ENCODE measurements at places on chromosomes 4 and X. TPM values are rescaled to one million over a fixed set of nuclear protein-coding genes. Genes with fewer than 3 reads are reported as not detected.

The AKAP4 gene
- not detected for total RNA-seq

The HADH gene
- 34.3 TPM for total RNA-seq

DNA sequence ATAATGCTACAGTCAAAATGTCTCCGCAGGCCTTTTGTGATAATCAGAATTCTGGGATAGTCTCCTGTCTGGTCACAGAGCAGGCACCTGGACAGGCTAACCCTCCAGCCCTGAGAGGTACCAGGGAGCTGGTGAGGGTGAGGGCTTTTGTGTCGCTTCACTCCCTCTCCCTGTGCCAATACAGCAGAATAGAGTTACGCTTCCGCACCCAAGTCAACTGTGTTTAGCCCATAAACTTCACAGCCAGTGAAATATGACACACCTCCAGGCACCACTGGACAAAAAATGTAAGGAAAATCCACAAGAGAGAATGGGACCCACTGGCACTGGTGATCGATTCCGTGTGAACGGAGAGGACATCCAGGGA, 1.3 kb downstream of the GAK start:
- H3K27me3 ChIP-seq: no peaks in the 10 kb centered on the region
- peaks cover 28% of the 10 kb centered on the region for H3K4me1 ChIP-seq
- peak overlapping the region; percentile 82 for H3K4me3 ChIP-seq

DNA sequence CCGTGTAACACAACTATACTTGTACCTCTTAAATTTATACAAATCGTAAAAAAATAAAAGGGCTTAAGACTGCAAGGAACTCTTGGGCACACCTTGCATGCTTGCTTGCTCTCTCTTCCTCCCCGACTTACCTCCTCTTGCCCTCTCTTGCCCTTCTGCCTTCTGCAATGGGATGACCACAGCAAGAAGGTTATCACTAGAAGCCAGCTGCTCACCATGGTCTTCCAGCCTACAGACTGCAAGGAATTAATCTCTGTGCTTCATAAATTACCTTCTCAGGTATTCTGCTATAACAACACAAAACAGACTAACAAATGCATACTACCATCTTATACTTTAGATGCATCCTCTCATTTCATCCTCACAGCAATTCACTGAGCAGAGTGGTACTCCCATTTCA, 92.1 kb downstream of the MRPL1 start:
- H3K4me1 ChIP-seq: no peaks in the 10 kb centered on the region
- DNase-seq: no peak
- no peak overlapping the region for H3K27ac ChIP-seq

DNA sequence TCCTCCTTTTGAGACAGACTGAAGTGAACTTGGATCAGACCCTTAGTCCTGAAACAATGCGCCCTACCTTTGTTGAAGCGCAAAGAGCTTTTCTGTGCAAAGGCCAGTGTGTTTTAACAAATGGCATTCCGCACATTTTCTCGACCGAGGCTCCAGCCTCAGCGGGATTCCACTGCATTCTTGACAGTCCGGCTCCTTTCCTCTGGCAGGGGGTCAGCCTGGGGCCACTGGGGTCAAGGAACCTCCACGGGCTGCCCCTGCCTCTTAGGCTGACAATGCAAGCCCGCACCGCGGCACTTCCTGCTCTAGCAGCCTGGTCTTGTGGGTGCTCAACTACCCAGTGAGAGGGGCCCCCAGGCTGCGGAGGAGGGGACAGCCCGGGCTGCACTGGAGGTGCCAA, 47.2 kb upstream of the TFDP3 start:
- H3K27ac ChIP-seq: no peak overlapping the region
- H3K4me3 ChIP-seq: no peak overlapping the region
- H3K4me1 ChIP-seq: no peaks in the 10 kb centered on the region
- no peaks in the 10 kb centered on the region for H3K36me3 ChIP-seq

The MAPK10 gene
- 9.3 TPM for total RNA-seq

DNA sequence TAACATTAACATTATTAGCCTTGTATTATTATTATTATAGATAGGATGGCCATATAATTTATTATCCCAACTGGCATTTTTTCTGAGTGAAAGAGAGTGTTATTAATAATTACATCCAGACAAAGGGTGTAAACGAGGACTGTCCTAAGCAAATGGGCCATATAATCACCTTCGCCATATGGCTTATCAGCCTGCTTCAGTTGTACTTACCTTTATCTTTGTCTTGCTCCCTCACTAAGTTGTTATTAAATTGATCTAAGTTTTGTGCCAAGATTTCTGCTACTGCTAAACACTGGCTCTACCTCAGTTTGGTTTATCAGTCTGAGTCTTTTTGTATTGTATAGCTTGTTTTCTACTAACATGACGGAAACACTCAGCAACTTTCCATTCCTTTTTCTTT, 76.9 kb downstream of the STIM2 start:
- no peak for DNase-seq
- H3K27me3 ChIP-seq: no peaks in the 10 kb centered on the region
- H3K27ac ChIP-seq: no peak overlapping the region
- no peaks in the 10 kb centered on the region for H3K4me1 ChIP-seq
- no peak overlapping the region for H3K4me3 ChIP-seq

The VCX2 gene
- not detected for total RNA-seq

DNA sequence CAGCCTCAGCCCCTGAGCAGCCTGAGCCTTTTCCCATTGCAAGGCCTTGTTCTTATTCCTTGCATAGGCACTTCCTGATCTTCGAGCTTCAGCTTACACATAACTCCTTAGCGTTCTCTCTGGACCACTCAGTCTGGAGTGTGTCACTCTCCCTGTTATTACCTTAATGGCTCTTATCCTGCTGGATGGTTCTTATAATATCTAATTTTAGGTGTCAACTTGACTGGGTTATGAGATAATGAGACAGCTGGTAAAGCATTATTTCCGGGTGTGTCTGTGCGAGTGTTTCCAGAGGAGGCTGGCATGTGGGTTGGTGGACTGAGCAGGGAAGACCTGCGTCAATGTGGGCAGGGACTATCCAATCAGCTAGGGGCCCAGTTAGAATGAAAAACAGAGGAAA, 75.7 kb downstream of the HAUS3 start:
- H3K27ac ChIP-seq: no peak overlapping the region
- no peak for DNase-seq
- H3K4me1 ChIP-seq: no peaks in the 10 kb centered on the region
- no peaks in the 10 kb centered on the region for H3K36me3 ChIP-seq
- no peaks in the 10 kb centered on the region for H3K27me3 ChIP-seq
- no peak overlapping the region for H3K4me3 ChIP-seq

DNA sequence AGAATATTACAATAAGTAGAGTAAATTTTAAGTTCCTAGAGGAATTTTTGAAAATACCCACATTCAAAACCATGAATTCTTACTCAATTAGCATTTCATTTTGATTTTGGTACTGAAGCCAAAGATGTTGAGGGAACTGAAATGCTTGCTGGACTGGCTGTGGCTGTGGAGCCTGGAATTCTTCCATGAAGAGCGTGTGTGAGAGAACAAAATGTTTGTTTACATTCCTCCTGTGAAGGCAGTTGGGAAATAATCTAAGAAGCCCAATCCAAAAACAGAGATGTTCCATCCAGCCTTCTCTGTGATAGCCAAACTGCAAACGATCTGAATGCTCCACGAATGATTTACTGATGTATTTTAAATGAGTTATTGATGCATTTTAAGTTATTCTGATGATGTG, 3.8 kb upstream of the ADH1B start:
- peak overlapping the region; percentile 82 for H3K27ac ChIP-seq
- H3K36me3 ChIP-seq: no peaks in the 10 kb centered on the region
- H3K4me1 ChIP-seq: peaks cover 6% of the 10 kb centered on the region
- H3K4me3 ChIP-seq: no peak overlapping the region

GRCh38 chrX:37802028-37802427, 22.2 kb downstream of the CYBB start:
- no peak for DNase-seq
- H3K4me3 ChIP-seq: no peak overlapping the region
- H3K27me3 ChIP-seq: no peaks in the 10 kb centered on the region

Data from ascending aorta (tissue), 2 donors.